RWPE2 (cell line): ENCODE measurements at places on chromosomes 13 and 19.

DNA sequence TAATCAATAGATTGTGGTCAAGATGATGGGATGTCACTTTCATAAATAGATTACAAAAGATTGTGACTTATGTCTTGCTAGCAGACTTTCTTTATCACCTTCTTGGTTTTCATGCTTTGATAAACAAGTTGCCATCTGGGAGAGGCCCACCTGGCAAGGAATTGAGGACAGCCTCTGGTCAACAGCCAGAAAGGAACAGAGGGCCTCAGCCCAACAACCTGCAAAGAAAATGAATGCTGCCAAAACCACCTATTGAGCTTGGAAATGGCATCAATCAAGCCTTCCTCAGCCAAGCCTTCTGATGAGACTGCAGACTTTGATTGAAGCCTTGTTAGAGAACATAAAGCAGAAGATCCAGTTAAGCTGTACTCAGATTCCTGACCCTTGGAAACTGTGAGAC, 288.6 kb downstream of the SPRY2 start:
- DNase-seq = no peak

DNA sequence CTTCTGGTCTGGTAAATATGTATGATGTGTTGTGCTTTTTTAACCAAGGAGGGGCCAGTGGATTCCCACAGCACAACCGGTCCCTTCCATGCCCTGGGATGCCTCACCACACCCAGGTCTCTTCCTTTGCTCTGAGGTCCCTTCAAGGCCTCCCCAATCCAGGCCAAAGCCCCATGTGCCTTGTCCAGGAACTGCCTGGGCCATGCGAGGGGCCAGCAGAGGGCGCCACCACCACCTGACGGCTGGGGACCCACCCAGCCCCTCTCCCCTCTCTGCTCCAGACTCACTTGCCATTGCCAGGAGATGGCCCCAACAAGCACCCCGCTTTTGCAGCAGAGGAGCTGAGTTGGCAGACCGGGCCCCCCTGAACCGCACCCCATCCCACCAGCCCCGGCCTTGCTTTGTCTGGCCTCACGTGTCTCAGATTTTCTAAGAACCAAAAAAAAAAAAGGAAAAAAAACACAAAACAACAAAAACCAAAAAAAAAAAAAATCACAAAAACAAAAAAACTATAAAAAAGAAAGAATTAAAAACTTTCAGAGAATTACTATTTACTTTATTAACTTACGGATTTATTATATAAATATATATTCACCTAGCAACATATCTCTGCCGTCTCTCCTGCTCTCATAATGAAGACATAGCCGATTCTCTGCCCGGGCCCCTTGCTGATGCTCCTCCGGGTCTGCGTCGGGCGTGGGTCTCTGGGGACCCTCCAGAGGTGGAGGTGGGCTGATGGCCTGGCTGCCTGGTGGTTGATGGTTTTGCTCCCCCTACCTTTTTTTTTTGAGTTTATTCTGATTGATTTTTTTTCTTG, 14.4 kb downstream of the CAPN12 start:
- DNase-seq = peak; percentile 65

DNA sequence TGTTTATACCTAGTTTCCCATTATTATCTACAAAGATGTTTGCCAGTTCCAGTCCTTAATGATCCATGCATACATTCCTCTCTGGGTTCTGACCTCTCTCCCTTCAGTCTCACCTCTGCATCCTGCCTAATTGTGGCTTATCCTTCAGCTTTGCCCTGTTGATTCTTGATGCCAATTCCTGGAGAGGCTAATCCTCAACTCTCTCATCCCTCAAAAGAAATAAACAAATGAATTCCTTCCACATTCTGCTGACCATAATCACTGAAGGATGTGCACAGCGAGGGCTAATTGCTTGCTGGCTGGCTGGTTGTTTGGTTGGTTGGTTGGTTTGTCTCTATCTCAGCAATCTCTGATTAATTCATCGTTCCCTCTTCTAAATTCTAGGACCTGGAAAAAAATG, 113.8 kb downstream of the IRS2 start:
- DNase-seq = no peak

DNA sequence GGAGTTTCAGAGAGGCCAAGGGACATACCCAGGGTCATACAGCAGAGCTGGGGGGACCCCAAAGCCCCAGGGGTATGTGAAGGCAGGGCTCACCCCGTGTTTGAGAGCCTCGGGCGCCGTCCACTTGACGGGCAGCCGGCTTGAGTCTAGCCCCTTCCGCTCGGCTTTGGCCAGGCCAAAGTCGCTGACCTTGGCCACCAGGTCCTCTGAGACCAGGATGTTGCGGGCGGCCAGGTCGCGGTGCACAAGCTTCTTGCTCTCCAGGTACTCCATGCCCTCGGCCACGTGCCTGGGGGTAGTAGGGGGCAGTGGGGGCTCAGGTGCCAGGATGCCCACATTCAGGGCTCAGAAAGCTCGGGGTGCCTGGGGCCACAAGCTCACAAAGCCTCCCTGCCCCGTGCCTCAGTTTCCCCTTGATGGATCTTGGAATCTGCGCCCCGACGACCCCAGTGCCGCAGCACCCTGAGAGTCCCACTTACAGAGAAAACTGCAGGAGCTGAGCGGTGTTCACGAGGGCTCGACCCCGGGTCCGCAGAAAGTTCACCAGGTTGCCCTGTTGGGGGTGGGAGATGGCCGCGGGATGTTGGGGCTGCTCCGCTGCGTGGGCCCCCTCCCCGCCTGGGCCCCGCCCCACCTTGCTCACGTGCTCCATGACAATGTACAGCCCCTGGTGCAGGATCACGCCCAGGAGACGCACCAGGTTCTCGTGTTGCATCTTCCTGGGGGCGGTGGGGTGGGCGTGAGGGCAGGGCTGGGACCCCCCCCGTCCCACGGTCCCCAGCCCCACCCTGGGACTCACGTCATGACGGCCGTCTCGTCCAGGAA, 7.1 kb downstream of the MATK start:
- DNase-seq = no peak

GRCh38 chr13:98543378-98544103, 33.4 kb downstream of the STK24 start:
- no peak for DNase-seq

DNA sequence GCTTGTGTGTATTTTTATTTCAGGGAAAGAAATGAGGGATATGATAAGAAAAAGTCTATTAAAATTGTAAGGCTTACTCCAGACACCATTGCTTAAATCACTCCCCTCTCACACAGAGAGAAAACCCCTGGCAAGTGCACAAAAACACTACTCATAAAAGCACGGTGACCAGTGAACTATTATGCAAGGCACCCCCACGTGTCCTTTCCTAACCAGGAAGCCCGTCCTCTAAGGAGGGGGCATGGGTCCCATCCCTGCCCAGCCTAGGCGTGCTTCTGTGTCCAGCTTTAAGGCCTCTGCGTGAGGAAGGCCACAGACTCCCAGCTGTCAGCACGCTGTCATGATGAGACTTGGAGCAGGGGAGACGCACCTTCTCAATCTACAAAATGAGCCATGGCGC, 83.5 kb downstream of the SLC7A1 start:
- no peak for DNase-seq
